ENCODE measurements at places on chromosomes 2 and 18.
A peak's percentile ranks its signal among the peaks of the same experiment; 100 is the strongest.

- DNase-seq, result no peak
These were observed 89.5 kb downstream of the NBAS start for GRCh38 chr2:15471606-15472005.

GRCh38 chr2:197261808-197262226 lies 48.8 kb downstream of the ANKRD44 start:
- DNase-seq, result no peak

DNA sequence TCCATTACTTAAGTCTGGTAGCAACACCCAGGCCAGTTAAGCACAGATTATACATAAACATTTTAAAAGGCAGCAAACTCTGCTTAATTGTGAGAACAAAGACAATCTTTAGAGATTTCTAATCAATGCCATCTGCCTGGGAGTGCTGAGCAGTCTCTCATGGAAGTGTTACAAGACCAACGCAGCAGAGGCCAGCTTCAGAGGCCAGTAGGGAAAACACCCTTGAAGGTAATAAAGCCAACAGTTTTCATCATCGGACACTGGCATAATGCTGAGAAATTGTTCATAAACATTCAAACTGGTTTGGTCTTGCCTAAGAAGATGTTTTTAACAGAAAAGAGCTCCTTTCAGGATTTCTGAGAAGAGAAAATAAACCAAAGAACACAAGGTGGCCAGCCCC lies 35.0 kb downstream of the EPB41L3 start:
- DNase-seq, result no peak

- no peak for DNase-seq
These were observed 4.2 kb downstream of the TRAK2 start for GRCh38 chr2:201447086-201447485.

DNA sequence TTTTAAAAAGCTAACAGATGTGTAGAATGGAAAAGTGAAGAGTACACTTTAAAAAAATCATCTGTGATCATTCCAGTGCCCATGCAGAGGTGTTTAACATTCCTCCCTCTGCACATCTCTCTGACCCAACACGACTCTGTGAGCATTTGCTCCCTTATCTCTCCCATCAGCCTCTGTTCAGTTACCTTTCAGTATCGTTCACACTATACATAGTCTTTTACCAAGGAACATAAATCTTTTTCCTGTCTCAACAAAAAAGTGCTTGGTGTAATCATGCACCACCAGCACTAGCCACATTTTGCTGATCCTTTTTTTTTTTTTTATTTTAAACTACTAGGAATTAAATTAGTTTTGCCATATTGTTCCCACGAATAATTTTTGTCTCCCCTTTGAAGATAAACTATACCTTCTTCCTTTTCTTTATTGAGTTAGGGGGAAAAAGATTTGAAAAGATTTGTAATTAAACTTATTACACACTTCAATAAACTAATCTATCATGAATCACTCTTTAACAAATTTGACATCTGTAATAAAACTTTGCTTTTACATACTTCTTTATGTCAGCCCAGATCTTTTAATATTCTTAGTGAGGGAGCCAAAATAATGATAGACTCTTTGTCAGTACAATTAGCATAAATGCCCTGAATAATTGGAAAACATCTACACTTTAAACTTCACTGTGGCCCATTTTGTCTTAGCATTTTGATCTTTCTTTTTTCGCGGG lies 489.8 kb upstream of the FANCL start:
- DNase-seq, result no peak

- no peak for DNase-seq
These were observed 57.6 kb downstream of the MTCL1 start for GRCh38 chr18:8762968-8763367.

DNA sequence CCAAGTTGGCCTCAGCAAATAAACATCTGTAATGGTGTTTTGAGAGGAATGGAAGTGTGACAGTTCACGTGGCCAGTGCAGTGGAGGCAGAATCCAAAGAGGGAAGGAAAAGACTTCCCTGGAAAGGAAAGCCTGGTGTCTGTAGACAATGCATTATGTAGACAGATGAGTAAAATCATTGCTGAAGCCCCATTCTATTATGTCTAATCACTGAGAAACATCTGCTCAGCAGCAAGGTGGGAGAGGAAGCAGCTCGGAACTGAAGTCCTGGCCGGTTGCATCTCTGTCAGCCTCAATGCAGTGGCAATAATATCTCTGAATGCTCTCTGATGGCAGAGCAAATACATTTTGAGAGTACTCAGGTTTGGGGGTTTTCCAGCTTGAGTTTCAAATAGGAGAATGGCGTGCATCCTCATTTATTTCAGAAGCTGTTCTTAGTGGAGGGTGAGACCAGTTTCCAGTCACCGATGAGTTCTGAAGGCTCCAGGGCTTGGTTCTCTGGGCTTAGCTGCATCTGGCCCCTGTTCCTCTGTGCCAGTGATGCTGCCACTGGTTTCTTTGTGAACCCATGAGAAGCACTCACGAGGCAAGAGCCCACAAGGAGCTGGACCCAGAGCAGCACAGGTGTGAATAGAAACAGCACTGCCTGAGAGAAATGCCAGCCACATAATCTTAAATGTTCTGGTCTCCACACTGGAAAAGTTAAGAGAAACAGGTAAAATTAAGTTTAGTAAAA lies 63.3 kb downstream of the RPIA start:
- DNase-seq, result no peak

DNA sequence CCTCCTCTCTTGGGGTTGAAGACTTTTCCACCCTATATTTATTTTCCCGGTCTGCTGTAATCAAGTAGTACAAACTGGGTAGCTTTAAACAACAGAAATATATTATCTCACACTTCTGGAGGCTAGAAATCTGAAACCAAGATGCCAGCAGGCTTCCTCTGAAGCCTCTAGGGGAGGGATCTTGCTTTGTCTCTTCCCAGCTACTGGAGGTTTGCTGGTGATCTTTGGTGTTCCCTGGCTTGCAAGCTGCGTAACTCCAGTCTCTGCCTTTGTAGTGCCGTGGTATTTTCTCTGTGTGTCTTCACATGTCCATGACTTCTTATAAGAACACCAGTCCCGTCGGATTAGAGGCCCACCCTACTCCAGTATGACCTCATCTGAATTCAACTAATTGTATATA lies 44.4 kb downstream of the MYO3B start:
- DNase-seq, result no peak

DNA sequence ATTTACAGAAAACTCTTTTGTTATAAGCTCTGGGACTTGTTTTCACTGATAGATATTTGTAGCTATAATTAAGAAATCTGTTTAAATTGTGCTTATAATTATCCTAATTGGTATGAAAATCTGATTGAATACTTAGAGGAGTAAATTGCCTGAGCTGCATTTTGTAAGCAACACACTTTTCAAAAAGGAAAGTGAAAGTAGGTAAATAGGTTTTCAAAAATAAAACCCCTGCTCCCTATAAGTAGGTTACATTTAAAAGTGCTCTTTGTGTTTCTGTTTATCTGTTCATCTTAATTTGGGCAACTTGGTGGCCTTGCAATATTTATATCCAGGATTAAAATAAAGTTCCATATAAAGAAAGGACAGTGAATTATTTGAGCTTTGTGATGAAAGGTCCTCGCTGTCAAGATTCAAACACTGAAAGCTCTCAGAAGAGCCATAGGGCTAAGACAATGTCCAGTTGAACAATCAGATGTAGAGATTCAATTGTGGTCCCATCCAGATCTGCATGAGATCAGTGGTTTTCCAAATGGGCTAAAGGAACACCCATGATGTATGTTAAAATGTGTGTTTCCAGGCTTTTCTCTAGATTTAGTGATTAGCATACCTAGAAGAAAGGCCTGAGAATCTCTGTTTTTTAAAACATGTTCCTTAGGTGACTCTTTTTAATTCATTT lies 371.6 kb downstream of the RPRM start:
- DNase-seq, result no peak

DNA sequence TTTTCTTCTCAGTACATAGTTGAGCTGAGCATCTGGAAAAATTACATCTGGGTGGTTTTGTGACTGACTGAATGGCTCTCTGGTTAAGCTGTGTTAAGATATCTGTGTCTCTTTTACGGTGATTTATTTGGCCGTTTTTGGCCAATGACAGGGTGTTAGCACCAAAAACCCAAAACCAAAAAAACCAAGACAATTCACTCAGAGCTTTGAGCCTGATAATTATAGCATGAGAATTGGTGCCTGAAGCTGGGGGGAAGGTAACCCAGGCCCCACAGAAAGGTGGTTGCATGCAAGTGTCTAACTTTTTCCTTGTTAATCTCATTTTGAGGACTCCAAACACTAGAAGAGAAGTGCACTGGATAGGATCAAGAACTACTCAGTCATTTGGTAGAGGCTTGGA lies 4.5 kb downstream of the CD28 start:
- DNase-seq, result no peak

GRCh38 chr18:53375621-53376020 lies 848.8 kb downstream of the MBD2 start:
- DNase-seq, result no peak

GRCh38 chr2:219104107-219105035 lies 43.6 kb upstream of the IHH start:
- no peak for DNase-seq

- no peak for DNase-seq
These were observed 10.3 kb downstream of the PSME4 start for GRCh38 chr2:53960476-53960875.

DNA sequence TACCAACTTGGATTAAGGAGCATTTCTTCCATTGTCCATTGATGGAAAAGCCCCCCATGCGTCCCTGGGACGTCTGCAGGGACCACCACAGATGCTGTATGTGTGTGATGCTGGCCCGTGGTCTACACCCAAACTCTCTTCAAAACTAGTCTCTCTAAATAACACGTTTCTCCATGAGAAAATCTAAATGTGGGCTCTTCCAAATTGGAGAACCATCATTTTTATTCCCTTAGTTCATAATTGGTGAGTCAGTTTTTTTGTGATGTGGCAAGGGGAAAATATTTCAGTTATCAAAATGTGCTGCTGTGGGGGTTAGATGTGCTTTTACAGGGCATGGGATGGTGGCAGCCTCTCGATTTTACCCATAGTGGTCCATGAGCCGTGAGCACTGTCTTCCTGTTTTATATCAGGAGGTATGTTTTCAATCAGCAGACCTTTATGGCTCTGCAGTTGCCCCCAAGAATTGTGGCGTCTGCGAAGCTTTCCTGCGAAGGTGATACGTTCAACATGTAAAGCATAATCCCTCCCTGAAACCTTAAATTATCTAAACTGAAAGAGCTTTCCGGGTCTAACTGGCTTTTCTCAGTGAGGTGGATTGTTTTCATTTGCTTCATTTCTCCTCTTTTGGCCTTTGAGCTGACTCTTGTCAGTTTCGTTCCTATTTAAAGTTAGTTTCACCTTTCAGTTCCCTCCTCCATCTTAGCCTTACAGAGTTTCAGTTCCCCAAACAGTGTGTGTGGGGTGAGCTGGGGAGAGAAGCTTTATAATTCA lies 78.4 kb downstream of the SETBP1 start:
- DNase-seq, result no peak

- no peak for DNase-seq
These were observed 11.2 kb upstream of the DAPL1 start for GRCh38 chr2:158783923-158784322.

- no peak for DNase-seq
These were observed 114.8 kb downstream of the PLB1 start for GRCh38 chr2:28610583-28611201.

DNA sequence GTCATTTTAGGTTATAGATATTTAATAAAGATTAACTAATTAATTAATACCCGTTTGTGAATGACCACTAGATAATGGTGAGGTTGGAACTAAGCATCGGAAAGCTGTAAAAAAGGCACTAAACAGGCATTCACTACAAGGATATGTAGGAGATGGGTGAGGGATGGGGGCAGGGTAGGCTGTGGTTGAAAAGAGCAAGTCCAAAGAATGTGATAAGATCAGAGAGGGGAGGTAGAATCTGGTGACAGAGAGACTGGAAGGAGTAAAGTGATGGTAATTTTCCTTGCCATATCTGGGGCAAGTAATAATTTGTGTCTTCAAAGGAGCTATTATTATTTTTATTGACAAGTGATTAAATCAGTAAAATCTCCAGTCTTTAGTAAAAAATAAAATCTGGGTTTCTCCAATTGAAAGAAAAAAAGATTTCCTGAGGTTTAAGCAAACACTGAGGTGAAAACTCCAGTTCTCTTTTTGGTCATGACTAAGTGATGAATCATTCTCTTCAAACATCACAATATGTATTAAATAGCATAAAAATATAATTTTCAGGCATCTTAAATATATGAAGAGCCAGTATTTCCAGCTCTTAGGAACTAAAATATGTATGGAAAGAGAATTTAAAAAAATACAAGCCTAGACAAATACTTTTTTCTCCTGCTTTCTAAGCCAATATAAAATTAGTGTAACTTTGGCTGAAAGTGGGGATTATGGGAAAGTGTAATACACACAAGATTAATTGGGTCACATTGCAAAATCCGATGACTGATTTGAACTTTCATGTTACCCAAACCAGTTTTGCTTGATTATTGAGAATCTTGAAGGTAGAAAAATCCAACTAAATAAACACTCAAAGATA lies 259.1 kb upstream of the RBMS1 start:
- DNase-seq, result no peak

GRCh38 chr18:72999971-73000607 lies 132.3 kb upstream of the NETO1 start:
- DNase-seq, result no peak

- DNase-seq, result no peak
These were observed 41.9 kb downstream of the TANC1 start for GRCh38 chr2:159010340-159010739.

GRCh38 chr2:119647440-119648169 lies 31.4 kb upstream of the TMEM177 start:
- DNase-seq, result no peak

- DNase-seq, result no peak
These were observed 25.8 kb downstream of the GPR55 start for GRCh38 chr2:230899287-230899686.

GRCh38 chr18:79241755-79242154 lies 154.0 kb upstream of the NFATC1 start:
- DNase-seq, result no peak

DNA sequence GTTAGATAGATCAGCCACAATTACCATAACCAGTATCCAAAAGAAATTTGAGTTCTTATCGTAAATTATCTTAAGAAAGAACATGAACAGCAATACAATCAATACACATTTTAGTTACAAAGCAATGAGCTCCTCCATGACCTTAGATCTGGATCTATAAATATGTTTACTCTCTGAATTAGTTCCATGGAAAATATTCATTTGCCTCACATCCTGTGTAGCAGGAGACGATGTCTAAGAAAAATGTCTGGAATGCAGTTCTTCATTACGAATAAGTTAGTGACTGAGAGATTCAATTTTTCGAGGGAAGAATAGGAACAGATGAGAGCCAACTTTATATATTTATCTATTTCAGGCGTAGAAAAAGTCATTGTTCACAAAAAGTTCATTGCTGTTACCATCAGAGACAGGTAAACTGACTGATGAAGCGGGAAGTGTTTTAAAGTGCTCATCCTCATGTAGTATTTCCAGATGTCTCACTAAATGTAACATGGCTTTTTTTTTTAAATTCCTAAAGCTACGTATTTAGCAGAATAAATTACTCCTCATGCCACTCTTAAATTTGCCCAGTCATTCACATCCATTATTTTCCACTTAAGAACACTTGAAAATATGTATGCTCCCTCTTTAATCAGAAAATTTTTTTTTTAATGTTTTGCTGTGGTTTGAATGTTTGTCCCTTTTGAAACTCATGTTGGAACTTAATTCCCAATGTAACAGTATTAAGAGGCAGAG lies 106.5 kb upstream of the SCN1A start:
- DNase-seq, result no peak

- no peak for DNase-seq
These were observed 326.7 kb downstream of the AGAP1 start for GRCh38 chr2:235820571-235820970.

GRCh38 chr2:112254466-112255240 lies at the start of gene ZC3H8:
TSS of gene ZC3H8 (minus strand) at chr2:112255042. CDS start at chr2:112254981, 61 bp downstream.
- DNase-seq, result peak; percentile 97

Measured in stimulated activated CD4-positive, alpha-beta T cell treated with anti-CD3 and anti-CD28 coated beads, Interleukin-4, amount 100 ng/mL, for 4 hours (primary cell).